ENCODE measurements at places on chromosomes 13 and 19.
A peak's percentile ranks its signal among the peaks of the same experiment; 100 is the strongest.

- no peak for DNase-seq
Measured at GRCh38 chr13:53100394-53101063, 71.9 kb downstream of the OLFM4 start.

DNA sequence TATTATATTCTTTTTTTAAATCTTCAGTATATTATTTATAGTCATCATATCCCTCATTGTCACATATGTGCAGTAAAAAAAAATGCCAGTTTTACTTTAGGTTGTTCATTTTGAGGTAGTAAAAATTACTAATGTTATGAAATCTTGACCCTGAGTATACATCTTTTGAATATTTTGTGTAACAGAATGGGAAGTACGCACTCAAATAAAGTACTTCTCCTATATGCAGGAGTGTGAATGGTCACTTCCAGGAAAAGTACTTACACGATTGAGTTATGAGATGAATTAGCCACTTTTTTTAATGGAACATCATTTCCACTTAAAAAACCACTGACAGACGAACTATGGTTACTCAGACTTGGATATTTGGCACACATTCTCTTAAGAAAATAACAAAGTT lies 58.5 kb downstream of the C13orf42 start:
- no peak for DNase-seq

DNA sequence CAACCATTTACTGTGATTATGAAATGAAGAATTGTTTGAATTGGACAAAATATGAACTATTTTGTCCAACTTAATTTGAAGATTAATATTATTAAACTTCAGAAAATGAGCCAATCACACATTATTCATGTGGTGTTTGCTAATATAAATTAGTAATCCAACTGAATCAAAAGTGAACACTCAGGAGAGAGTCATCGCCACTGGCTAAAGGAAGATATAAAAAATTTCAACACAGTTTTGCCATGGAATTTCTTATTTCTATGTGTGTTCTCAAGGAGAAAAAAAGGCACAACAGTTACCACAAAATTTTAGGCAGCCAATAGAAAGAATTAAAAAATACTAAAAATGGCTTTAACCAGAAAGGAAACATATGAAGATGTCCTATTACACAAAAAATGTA lies 2683.8 kb downstream of the PCDH9 start:
- no peak for DNase-seq

GRCh38 chr13:66216728-66217127 lies 1013.4 kb downstream of the PCDH9 start:
- no peak for DNase-seq

- no peak for DNase-seq
Measured at GRCh38 chr19:45215391-45216191, 29.6 kb downstream of the EXOC3L2 start.

DNA sequence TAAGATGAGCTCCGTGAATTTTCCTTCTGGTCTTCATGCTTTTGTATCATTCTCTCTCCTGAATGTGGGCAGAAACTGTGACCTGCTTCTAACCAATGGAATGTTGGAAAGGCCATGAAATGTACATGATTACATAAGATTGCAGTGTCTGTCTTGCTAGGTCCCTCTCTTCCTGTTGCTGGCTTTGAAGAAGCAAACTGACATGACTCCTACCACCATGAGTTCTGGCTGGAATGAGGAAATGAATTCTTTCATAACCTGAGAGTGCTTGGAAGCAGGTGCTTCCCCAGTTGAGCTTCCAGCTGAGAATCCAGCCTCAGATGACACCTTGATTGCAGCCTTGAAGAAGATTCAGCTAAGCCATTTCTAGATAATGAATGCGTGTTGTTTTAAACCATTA lies 275.0 kb upstream of the MIR17HG start:
- DNase-seq: no peak

- peak; percentile 87 for DNase-seq
Measured at GRCh38 chr19:38666663-38667511, 19.4 kb downstream of the ACTN4 start.

DNA sequence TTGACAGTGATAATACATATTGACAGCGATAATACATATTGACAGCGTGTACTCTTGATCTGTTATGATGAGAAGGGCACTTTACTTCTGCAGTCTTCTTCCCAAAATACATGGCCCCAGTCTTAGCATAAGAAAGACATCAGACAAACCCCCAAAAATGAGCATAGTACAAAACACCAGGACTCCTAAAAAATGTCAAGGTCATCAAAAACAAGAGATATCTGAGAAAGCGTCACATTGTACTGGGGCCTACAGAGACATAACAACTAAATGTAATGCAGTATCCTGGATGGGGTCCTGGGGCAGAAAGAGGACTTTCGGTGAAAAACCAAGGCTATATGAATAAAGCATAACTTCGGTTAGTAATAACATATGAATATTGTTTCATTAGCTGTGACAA lies 731.5 kb upstream of the SGCG start:
- DNase-seq: no peak

DNA sequence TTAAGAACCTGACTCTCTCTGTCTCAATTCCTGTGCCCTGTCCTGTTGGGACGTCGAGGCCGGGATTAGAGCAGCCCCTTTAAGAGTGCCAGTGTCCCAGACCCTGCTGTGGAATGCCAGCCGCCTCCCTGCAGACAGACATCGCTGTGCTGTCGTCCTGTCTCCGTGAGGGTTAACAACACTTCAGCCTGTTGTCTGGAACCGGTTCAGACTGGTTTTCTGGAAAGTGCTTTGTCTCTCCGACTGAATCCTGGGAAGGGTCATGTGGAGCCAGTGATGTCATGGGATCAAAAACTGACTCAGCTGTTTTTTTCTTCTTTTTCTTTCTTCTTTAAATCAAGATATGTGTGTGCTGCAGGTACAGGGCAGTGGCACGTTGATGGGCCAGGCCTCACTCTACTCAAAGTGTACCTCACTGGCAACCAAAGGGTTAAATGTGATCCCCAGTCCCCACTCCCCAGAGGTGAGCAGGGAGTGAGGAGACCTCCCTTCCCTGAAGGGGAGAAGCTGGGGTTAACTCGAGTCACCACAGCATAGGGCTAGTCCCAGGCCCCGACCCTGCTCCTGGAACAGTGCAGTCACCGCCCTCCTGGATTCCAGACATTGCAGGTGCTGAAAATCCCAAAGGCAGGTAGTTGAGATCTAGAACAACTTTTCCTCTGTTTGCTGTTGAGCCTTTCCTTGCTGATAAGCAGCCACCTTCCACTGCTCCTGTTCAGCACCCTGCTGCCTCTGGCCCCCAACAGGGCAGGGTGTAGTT lies 50.8 kb downstream of the TSSK6 start:
- peak; percentile 56 for DNase-seq

GRCh38 chr19:42443944-42444398 lies 1.2 kb upstream of the CXCL17 start:
- DNase-seq: no peak

- DNase-seq: no peak
Measured at GRCh38 chr13:71358218-71358617, 508.8 kb downstream of the DACH1 start.

Data from AG10803 (cell line).